Articular chondrocyte of knee joint (primary cell): ENCODE measurements at places on chromosomes 2 and 18. TPM values are rescaled to one million over a fixed set of nuclear protein-coding genes. Genes with fewer than 3 reads are reported as not detected.

Gene ANKRD29
- total RNA-seq: 4.1 and 9.5 TPM in 2 replicates

Gene OSBPL6
- total RNA-seq: 3.7 and 5.4 TPM in 2 replicates

Gene KIF1A
- total RNA-seq: under 0.01 TPM in 1 of 2 replicates, not detected in the other

Gene FAM168B
- 104 and 105 TPM in 2 replicates for total RNA-seq

Gene CGREF1
- total RNA-seq: 6.9 and 15.8 TPM in 2 replicates

Gene VSNL1
- total RNA-seq: 0.11 and 0.13 TPM in 2 replicates

Gene LPIN1
- 42.9 and 54.5 TPM in 2 replicates for total RNA-seq

Gene GPATCH11
- 9.4 and 10.1 TPM in 2 replicates for total RNA-seq

Gene ABCB11
- total RNA-seq: not detected in 2 replicates

Gene ACOXL
- not detected in 2 replicates for total RNA-seq

Gene TBC1D8
- 13.6 and 15.8 TPM in 2 replicates for total RNA-seq

Gene UGT1A9
- not detected in 2 replicates for total RNA-seq

Gene ANKRD62
- total RNA-seq: not detected in 2 replicates

Gene CRYGD
- total RNA-seq: not detected in 2 replicates

Gene FARSB
- 21.4 and 24.8 TPM in 2 replicates for total RNA-seq

Gene ELOA2
- total RNA-seq: not detected in 2 replicates

Gene ASB1
- 12.6 and 14.4 TPM in 2 replicates for total RNA-seq

Gene IL37
- not detected in 2 replicates for total RNA-seq

Gene AOX1
- total RNA-seq: 90.5 and 162 TPM in 2 replicates

Gene CXCR1
- not detected in 2 replicates for total RNA-seq

Gene IRS1
- 31.0 and 33.8 TPM in 2 replicates for total RNA-seq

Gene PPP1R1C
- 2.2 and 3.8 TPM in 2 replicates for total RNA-seq

Gene RBM44
- total RNA-seq: 0.65 and 1.6 TPM in 2 replicates

Gene SMYD5
- 19.3 and 22.0 TPM in 2 replicates for total RNA-seq

Gene AMER3
- not detected in 2 replicates for total RNA-seq

Gene SLC23A3
- total RNA-seq: 1.8 and 2.2 TPM in 2 replicates

Gene NCKAP5
- total RNA-seq: 0.13 and 0.22 TPM in 2 replicates

Gene C1GALT1C1L
- 0.76 and 1.8 TPM in 2 replicates for total RNA-seq

Gene CPLX4
- not detected in 2 replicates for total RNA-seq

Gene FAM110C
- 0.11 TPM in 1 of 2 replicates, not detected in the other for total RNA-seq

Gene CDH19
- 0.11 and 0.13 TPM in 2 replicates for total RNA-seq

Gene LRRTM1
- not detected in 2 replicates for total RNA-seq

Gene AQP12A
- total RNA-seq: not detected in 2 replicates

Gene MAIP1
- 17.3 and 21.4 TPM in 2 replicates for total RNA-seq

Gene NMUR1
- total RNA-seq: under 0.01 and 0.26 TPM in 2 replicates

Gene DQX1
- not detected in 2 replicates for total RNA-seq

Gene SKA1
- total RNA-seq: 10.7 and 16.4 TPM in 2 replicates
